SHP77 treated with DMSO at 0.1 percent for 48 hours (cell line): ENCODE measurements at places on chromosomes 2 and 18.

DNA sequence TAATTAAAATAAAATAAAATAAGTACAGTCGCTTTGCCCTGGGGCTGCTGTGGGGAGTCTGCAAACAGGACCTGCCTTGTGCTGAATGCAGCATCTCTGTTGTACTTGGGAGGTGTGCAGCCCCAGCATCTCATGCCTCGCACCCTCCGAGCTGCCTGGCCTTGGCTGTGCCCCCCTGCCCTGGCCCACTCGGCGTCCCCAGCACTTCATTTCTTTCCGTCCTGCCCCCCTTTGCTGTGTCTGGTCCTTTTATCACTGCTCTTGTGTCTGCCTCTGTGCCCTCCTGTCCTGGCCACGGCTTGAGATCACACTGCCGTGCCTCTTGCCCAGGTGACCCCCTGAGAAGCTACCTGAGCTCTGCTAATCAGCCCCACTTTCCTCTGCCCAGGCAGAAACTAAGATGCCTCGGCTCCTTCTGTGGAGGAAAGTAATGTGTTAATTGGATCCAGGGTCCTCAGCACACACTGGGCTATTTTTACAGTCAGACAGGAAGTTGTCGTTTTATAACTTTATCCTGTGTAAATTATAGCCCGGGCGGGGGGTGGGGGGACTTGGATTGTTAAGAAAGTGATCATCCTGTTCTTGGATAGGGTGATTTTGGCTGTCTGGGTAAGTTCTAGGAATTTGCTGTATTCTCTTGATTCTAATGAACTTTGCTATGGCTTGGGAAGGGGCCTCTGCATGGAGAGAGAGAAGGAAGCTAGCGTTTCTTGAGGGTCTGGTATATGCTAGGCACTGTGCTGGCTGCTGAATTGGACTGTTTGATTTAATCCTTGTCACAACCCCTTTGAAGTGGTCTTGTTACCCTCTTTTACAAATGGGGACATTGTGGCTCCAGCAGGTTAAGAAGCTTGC, 69.4 kb downstream of the AGAP1 start:
- DNase-seq = no peak

- no peak for DNase-seq
Observed at GRCh38 chr2:164840458-164840929, 1.1 kb downstream of the COBLL1 start.

DNA sequence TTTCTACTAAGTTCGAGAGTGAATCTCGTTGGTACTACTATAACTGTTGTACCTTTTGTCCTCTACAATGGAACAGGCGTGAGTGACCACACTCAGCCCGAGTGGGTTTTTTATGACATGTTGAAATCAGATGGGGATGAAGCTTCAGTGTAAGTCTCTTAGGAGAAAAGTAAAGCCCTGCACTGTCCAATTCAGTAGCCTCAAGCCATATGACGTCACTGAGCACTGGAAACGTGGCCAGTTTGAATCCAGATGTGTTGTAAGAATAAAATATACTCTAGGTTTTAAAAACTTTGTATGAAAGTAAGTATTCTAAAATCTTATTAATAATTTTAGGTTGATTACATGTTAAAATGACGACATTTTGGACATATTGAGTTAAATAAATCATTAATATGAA, 101.7 kb upstream of the SP3 start:
- no peak for DNase-seq

DNA sequence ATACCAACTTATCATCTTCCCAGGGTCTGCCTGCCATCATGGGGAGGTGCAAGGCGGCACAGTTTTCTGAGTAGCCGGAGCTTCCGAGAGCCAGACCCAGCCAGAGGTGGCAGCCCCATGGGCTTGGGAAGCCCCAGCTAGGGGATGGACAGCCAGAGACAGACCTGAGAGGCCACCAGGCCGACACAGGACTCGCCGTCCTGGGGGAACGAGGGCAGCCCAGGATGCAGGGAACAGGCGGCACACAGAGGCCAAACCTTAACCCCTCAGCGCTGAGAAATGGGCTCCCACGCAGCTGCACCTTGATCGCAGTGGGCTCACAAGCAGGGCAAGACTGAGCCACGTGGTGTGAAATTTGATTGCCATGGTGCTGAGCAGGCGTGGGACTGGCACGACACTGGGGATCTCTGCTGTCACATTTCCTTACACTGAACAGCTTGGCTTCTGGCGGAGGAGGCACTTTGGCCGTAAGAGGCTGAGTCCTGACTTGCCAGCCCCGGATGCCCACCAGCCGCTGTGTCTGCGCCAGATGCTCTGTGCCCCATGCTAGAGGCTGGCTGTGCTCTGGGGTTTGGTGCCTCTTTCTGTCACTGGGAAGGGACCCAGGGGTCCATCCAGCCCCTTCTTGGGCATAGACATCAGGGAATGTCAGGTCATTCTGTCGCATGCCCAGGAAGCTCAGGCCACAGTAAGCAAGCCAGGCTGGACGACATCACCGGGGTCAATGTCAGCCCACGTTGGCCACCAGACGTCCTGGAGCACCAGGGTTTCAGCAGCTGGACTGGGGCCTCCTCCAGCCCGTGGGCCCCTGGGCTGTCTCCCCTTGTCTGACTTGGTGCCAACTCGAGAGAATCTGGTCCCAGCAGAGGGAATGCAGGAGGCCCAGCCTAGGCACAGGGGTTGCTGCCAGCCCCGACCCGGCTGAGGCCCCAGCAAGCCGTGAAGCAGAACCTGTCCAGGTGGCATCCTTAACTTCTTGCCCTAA, 312.1 kb upstream of the MYT1L start:
- no peak for DNase-seq
